Left colon (tissue), 2 donors: ENCODE measurements at places on chromosomes 1 and 21.
A peak's percentile ranks its signal among the peaks of the same experiment; 100 is the strongest.

DNA sequence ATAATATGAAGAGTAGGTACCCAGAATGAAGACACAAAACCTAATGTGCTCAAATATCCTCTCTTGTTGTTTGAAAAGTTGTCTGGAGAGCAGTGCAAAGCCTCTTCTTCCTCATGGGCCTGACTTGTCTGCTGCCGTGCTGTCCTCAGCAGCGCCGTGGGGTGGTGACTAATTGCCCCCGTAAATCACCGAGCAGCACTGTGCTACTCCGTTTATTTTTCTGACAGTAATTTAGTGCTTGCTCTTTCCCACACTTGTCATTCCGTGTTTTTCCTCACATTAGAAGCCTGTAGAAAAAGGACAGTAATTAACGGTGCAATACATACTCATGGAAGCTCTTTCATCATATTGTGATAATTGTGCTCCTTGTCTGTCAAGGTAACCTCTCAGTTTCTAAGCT lies 114.8 kb upstream of the BARHL2 start:
- DNase-seq = no peak

DNA sequence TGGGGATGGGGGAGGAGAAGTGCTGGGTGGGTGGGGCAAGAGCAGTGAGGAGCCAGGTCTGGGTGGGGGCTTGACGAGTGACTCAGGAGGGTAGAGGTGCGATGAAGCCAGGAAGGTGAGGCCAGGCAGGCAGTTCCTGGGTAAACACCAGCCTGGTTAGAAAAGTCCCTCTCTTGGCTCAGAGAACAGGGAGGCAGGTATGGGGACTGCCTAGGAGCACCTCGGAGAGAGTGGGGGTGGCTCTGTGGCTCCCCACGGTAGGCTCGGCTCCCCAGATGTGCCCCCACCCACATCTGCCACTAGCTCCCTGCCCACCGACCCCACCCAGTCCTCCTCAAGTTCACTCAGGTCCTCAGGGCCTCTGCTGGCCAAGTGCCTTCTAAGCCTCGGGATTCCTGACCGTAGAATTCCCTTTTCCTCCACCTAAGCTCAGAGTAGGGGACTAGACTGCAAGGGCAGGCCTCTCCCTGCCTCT lies 1.2 kb downstream of the HSPG2 start:
- peak; percentile 64 for DNase-seq

- DNase-seq = peak; percentile 57
Observed at GRCh38 chr1:234326497-234327366, 46.5 kb upstream of the COA6 start.

GRCh38 chr1:107570768-107571167 lies 394.2 kb downstream of the VAV3 start:
- no peak for DNase-seq
